ENCODE measurements at places on chromosomes 3 and 15.

- peak; percentile 44 for DNase-seq
Measured at GRCh38 chr3:187291512-187292132, at the start of gene MASP1. MASP1 (minus strand) TSS chr3:187291737; CDS start chr3:187291632, 105 bp downstream.

- no peak for DNase-seq
Measured at GRCh38 chr3:126923895-126924294, 59.0 kb upstream of the PLXNA1 start.

DNA sequence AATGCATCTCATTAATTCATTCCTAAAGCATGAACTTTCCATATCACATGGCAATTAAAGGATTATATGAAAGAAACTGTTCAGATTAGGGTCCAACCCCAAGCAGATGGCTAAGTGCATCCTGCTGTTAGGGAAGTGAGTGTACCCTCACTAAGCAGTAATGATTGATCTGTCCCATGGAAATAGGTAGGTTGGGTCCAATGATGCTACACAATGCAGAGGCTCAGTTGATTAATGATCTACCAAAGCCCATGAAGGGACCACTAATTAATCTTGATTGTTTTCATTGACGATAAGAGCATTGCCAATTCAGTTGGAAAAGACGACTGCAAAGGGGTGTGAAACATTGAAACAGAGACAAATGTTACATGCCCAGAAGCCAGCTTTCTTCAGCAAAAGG lies 194.5 kb upstream of the LRTM1 start:
- no peak for DNase-seq

DNA sequence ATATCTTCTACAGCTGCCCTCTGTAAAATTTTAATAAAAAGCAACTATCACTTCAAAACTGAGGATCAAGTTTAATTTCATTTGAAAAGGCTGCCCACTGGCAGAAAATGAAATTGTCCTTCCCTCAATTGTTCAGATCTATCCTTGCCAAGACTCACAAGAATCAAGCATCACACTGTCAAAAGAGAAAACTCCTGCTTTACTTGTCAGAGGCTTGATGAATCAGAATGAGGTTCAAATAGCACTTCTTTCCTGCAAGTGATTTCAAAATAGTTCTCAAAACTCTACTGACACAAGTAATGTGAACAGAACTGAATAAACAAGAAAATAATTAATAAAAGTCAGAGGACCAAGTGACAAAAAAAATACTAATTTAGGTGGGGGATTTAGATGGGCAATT lies 70.6 kb downstream of the GOLIM4 start:
- peak; percentile 11 for DNase-seq

DNA sequence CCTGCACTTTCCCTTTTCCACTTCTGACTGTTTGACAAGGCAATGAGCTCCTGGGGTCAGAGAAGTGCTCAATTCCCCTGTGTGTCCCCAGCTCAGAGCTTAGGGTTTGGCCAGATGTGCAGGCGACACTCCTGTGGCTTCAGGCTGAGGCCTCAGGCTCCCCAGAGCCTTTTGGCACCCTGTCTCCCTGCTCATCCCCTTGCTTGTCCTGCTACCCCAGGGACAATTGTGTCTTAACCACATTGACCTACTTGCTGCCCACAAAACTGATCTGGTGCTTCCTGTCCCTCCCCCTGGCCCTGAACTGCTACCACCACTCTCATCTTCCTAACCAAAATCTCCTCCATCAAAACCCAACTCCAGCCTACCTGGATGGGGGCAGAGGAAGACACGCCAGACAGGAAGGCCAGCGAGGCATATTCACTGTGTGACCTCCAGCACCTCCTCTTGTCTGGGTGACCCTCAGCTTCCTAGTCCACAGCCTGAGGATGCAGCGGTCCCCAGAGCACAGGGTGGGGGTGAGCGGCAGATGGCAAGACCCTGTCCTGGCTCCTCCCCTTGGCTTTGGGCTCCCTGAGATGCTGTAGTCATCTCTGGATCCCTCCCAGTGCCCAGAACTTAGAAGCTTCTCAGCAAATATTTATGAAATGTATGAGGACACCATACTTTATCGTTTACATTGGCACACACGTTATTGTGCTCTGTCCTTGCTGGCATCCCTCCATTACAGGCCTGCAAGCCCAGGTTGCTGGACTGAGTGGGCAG lies 98.9 kb upstream of the SLC6A6 start:
- DNase-seq, result peak; percentile 5

- no peak for DNase-seq
Measured at GRCh38 chr3:95460274-95460673, 1354.1 kb upstream of the EPHA6 start.

- no peak for DNase-seq
Measured at GRCh38 chr3:101262393-101263240, 57.8 kb downstream of the IMPG2 start.

- DNase-seq, result peak; percentile 70
Measured at GRCh38 chr15:73601451-73602445, 31.4 kb downstream of the NPTN start.

- DNase-seq, result no peak
Measured at GRCh38 chr3:122660297-122660974, 20.2 kb upstream of the PARP14 start.

- DNase-seq, result peak; percentile 69
Measured at GRCh38 chr3:15360788-15361493, 28.6 kb upstream of the SH3BP5 start.

DNA sequence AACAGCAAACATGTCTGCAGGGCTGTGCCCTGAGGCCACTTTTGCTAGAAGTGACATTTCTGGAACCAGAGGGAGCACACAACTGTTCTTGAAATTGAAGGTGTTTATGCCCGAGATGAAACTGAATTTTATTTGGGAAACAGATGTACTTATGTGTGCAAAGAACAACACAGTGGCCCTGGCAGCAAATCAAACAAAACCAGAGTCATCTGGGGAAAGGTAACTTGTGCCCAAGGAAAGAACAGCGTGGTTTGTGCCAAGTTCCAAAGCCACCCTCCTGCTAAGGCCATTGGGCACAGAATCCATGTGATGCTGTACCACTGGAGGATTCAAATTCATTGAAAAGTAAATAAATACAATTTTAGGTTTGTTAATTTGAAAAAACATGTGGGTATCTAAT lies 31.2 kb upstream of the RARRES1 start:
- DNase-seq, result no peak

- DNase-seq, result no peak
Measured at GRCh38 chr3:134938029-134938525, 143.0 kb downstream of the EPHB1 start.
